Nucleus accumbens (tissue), 56 donors: ENCODE measurements at places on chromosomes 13 and 19.

- DNase-seq: no peak
Observed at GRCh38 chr13:59086147-59086546, 1077.6 kb downstream of the DIAPH3 start.

DNA sequence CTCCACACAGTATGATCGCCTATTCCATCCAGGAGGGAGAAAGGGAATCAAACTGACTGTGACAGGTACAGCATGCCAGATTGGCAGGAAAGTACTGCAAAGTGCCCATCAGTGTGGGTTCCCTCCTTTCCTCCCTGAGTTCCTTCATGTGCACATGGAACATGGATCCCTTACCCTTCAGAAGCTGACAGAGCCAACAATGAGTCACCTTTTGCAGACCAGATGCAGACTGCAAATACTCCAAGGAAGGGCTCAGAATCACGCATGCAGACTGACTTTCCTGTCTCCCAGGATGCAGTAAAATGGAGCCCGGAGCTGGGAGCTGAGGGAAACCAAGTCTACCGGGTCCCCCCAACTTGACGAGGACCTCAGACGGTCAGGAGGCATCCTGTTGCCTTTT is 41.8 kb downstream of the SACS start:
- no peak for DNase-seq

- no peak for DNase-seq
Observed at GRCh38 chr19:47378246-47378645, 29.1 kb downstream of the DHX34 start.

DNA sequence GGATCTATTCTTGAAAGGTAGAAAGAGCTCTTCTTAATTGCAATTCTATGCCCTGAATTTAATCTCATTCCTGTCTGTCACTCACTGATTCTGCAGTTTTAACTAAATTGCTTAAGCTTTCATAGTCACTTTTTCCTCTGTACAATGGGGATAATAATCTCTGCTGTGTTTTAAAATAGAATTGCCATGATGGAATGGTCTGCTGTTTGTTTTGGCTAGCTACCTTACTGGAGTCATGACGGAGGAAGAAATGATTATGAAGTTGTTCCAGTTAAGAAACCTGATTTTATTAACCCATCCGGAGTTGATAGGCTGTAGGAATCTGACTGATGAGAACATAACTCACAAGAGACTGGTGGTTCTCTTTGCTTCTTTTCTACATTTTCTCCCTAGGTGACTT is 54.9 kb upstream of the ITM2B start:
- no peak for DNase-seq

DNA sequence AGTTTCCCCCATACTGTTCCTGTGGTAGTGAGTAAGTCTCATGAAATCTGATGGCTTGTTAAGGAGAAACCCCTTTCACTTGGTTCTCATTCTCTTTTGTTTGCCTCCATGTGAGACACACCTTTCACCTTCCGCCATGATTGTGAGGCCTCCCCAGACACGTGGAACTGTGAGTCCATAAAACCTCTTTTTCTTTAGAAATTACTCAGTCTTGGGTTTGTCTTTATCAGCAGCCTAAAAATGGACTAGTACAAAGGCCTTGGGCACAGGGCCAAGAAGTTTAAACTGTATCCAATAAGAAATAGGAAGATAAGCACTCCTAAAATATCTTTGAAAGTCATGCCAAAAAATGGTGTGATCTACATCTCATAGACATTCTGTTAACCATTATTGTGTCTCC is 176.9 kb downstream of the TBC1D4 start:
- DNase-seq: no peak

DNA sequence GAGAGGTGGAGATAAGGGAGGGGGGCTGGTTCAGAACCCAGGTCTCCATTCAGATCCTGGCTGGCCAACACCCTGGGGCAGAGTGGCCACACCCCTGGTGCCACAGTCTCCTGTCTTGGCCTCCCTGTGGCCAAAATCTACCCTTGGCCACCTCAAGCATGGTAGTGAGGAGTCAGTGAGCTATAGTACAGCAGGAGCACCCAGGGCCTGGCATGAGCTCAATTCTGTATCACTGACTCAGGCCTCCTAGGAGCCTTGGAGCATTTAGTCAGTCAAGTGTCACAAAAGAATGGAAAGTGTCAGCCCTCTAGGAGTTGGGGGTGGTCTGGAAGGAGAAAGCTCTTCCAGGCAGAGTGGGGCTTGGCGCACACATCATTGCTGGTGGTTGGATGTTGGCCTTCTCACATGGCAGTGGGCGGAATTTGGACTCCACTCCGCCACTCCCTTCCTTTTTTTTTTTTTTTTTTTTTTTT is 6.6 kb upstream of the CD79A start:
- no peak for DNase-seq

DNA sequence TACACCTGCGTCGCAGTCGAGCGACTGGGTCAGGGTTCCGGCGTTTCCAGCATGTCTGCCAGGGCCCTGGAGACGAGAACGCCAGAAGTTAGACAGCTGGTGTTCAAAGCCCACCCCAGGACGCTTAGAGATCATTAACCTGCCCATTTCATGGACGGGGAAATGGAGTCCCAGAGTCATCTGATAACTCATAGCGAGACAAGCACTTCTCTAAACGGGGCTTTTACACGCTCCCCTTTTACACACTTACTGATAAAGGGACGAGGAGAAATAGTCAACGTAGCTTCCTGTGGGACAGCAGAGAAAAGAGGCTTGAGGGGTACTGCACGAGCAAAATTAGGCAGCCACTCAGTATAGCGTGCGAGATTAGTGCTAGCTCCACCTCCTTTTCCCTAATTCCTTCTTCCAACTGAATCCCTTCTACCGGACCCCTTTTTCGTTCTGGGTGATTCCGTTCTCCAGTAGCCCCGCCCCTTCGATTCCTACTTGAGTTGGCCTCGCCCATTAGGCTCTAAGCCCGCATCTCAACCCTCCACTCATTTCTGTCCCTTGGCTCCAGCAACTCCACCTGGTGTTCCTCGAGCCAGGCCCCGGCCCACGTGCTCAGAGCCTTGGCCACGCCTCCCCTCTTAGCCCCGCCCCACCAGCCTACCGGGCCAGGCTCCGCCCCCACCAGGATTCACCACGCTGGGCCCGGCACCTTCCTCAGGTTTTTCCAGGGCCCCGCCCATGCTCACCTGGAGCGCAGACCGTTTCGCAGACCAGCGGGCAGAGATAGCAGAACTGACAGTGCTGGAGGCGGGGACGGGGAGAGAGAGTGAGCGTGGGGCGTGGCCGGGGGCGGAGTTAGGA is 3.7 kb downstream of the HRC start:
- peak; percentile 42 for DNase-seq

- DNase-seq: no peak
Observed at GRCh38 chr19:49458567-49458903, 5.5 kb downstream of the ALDH16A1 start.

DNA sequence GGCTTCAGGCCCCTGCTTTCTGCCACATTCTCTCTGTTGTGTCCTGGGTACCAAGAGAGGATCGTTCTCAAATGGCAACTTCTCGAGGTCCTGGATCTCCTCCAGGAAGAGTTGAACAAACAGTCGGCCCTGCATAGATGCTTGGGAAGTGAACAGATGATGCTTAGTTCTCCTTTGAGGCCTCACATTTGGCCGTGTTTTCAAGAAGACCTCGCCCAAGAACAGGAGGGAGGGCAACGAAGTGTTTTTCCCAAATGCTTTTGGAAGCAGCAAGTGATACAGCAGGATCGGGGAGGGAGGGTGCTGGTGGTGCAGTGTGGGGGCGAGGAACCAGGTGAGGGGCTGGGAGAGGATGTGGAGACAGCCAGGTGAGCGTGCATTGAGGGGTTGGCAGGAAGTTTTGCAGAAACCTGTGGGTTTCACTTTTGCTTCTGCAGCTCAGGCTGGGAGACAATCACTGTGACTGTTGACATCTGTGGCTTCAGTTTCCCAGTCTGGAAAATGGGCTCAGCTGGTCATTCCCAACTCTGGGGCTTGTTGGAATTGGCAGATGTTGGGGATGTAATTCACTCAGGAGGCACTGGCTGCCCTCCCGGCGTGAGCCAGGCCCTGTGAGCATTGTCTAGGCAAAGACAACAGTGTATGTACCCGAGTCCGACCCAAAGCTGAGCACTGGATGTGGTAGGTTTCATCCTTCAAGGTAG is 21.6 kb downstream of the MAST3 start:
- peak; percentile 89 for DNase-seq

GRCh38 chr13:99422586-99423220 is 78.6 kb upstream of the TM9SF2 start:
- no peak for DNase-seq

GRCh38 chr19:41377977-41378709 is 1.8 kb downstream of the TMEM91 start:
- no peak for DNase-seq
